Endothelial cell of coronary artery (primary cell): ENCODE measurements at places on chromosomes 12 and 14. TPM values are rescaled to one million over a fixed set of nuclear protein-coding genes. Genes with fewer than 3 reads are reported as not detected.

IL31 gene
- total RNA-seq = not detected in 2 replicates

GLS2 gene
- total RNA-seq = under 0.01 and 0.18 TPM in 2 replicates

IL26 gene
- not detected in 2 replicates for total RNA-seq

EPYC gene
- not detected in 2 replicates for total RNA-seq

SOAT2 gene
- total RNA-seq = not detected in 2 replicates

TAS2R13 gene
- total RNA-seq = 0.99 and 1.8 TPM in 2 replicates

ZDHHC22 gene
- total RNA-seq = 0.09 TPM in 1 of 2 replicates, not detected in the other

RESF1 gene
- total RNA-seq = 59.1 and 87.3 TPM in 2 replicates

SLC5A8 gene
- not detected in 2 replicates for total RNA-seq

SLC38A4 gene
- under 0.01 TPM in 1 of 2 replicates, not detected in the other for total RNA-seq

FAIM2 gene
- under 0.01 TPM in 1 of 2 replicates, not detected in the other for total RNA-seq

HCAR1 gene
- under 0.01 TPM in 2 replicates for total RNA-seq

VDR gene
- 0.27 and 0.47 TPM in 2 replicates for total RNA-seq

NANOG gene
- total RNA-seq = not detected in 2 replicates

CIT gene
- 5.3 and 9.7 TPM in 2 replicates for total RNA-seq

TNFRSF1A gene
- 48.4 and 99.7 TPM in 2 replicates for total RNA-seq
